ENCODE measurements at places on chromosomes 2 and 18.

- H3K27ac ChIP-seq, result no peak overlapping the region
- no peaks in the 10 kb centered on the region for H3K27me3 ChIP-seq
- no peak for DNase-seq
- H3K4me1 ChIP-seq, result peaks cover 7% of the 10 kb centered on the region
- H3K4me3 ChIP-seq, result no peak overlapping the region
Observed at GRCh38 chr2:45607701-45608100, 3.4 kb downstream of the SRBD1 start.

DNA sequence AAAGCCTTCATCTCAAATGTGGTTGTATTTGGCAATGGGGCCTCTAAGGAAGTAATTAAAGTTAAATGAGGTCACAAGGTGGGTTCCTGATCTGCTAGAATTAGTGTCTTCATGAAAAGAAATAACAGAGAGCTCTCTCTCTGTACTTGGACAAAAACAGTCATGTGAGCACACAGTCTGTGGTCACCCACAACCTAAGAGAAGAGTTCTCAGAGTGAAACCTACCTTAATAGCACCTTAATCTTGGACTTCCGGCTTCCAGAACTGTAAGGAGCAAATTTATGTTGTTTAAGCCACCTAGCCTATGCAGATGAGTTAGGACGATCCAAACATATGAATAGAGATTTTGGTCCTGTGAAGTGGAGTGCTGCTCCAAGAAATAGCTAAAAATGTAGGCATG, 758.9 kb downstream of the LRRTM4 start:
- no peaks in the 10 kb centered on the region for H3K36me3 ChIP-seq
- H3K27ac ChIP-seq, result no peak overlapping the region
- H3K4me1 ChIP-seq, result no peaks in the 10 kb centered on the region
- H3K27me3 ChIP-seq, result no peaks in the 10 kb centered on the region
- H3K4me3 ChIP-seq, result no peak overlapping the region

DNA sequence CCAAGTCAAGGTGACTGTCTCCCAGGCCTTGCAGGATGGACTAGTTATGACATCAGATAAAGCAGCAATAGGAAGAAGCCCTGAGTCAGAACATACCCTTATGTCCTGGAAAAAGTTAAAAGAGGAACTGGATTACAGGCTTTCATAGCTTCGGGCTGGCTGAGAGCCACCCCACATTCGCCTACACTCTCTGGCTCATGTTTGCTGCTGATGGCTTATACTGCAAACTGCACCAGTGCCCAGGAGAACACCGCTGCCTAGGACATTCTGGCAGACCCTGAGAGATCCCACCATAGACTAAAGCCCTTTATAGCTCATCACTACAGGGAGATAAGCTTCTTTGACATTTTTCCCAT, 20.3 kb downstream of the SLC8A1 start:
- no peak overlapping the region for H3K27ac ChIP-seq
- H3K27me3 ChIP-seq, result no peaks in the 10 kb centered on the region
- no peak for DNase-seq
- H3K4me3 ChIP-seq, result no peak overlapping the region
- no peaks in the 10 kb centered on the region for H3K4me1 ChIP-seq
- no peaks in the 10 kb centered on the region for H3K36me3 ChIP-seq

DNA sequence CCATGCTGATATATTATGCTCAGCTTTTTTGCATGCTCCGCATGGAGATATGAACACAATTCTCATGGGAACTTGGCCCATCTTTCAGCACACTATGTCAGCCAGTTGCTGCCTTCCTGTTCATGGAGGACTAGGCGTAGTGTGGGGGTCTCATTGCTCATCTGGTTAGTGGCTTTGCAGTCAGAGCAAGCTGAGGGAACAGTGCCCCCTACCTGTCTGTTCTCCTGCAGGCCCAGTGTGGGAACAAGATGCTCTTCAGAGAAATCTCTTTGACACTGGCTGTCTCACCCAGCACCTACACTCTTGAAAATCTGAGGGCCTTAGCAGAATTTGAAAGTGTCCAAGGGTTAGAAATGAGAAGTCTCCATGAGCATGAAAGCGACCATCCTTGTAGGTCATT, 47.1 kb downstream of the SPTBN1 start:
- H3K27me3 ChIP-seq, result no peaks in the 10 kb centered on the region
- H3K4me3 ChIP-seq, result no peak overlapping the region
- H3K4me1 ChIP-seq, result no peaks in the 10 kb centered on the region

DNA sequence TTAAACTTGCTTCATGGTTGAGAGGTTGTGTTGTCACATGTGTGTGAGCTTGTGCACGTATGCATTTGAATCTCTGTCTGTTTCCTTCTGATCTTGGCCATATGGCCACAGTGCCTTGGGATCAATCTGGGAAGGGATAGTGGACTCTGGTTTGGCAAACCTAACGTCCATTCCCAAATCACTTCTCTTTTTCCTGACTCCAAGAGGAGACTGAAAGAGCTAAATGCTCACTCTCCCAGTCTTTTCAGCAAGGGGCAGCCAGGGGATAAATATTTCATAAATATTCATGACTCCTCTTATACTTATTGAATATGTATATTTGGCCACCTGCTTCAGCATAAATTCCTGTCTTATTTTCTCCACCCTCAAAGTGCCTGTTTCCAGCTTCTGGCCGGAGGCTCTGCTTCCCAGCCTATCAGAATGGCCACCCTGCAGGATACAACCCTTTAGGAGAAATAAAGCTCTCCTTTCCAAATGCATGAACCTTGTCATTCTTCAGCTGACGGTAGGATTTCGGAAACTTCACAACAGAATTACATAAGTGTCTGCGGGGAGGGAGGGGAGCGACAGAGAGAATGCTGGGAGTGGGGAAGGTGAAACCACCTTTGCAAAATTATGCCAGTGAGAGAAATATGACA, 112.2 kb upstream of the COPS8 start:
- peaks cover 27% of the 10 kb centered on the region for H3K4me1 ChIP-seq
- H3K27me3 ChIP-seq, result no peaks in the 10 kb centered on the region
- H3K36me3 ChIP-seq, result no peaks in the 10 kb centered on the region
- H3K4me3 ChIP-seq, result no peak overlapping the region
- no peak for DNase-seq
- H3K27ac ChIP-seq, result no peak overlapping the region

GRCh38 chr2:55459279-55459678, 39.6 kb upstream of the CCDC88A start:
- no peak overlapping the region for H3K27ac ChIP-seq
- H3K4me3 ChIP-seq, result no peak overlapping the region
- H3K27me3 ChIP-seq, result no peaks in the 10 kb centered on the region

- no peak overlapping the region for H3K4me3 ChIP-seq
- no peaks in the 10 kb centered on the region for H3K36me3 ChIP-seq
- DNase-seq, result no peak
- no peaks in the 10 kb centered on the region for H3K4me1 ChIP-seq
- H3K27me3 ChIP-seq, result no peaks in the 10 kb centered on the region
- no peak overlapping the region for H3K27ac ChIP-seq
Observed at GRCh38 chr18:21389903-21390302, 147.9 kb downstream of the GREB1L start.

DNA sequence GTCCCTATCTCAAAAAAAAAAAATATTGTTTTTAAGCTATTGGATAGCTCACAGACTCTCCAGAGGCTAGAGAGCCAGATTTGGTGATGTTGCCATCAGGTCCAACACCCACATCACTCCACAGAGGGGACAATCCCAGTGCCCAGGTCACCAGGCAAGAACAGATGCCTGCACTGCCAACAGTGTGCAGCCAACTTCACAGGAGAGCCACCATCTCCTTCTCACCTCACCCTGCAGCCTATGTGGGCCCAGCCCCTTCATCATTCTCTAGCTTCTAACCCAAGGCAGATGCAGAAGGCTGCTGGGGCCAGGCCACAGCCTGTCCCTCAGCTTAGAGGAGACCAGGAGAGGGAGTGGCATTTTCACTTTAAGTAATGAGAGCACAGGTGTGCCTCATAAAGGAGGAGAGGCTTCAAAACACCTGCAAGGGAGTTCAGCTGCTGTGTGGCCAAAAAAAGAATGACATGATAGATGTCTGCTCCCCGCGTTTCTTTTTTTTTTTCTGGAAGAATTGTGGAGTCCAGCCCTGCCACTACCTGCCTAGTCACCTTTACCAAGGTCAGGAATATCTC, 98.0 kb upstream of the ZSWIM2 start:
- no peak overlapping the region for H3K27ac ChIP-seq
- H3K4me1 ChIP-seq, result peaks cover 2% of the 10 kb centered on the region
- no peak overlapping the region for H3K4me3 ChIP-seq
- no peaks in the 10 kb centered on the region for H3K27me3 ChIP-seq

- no peaks in the 10 kb centered on the region for H3K36me3 ChIP-seq
- no peaks in the 10 kb centered on the region for H3K27me3 ChIP-seq
- no peak overlapping the region for H3K27ac ChIP-seq
- DNase-seq, result no peak
- H3K4me3 ChIP-seq, result no peak overlapping the region
- no peaks in the 10 kb centered on the region for H3K4me1 ChIP-seq
Observed at GRCh38 chr2:709138-709765, 32.0 kb upstream of the TMEM18 start.

DNA sequence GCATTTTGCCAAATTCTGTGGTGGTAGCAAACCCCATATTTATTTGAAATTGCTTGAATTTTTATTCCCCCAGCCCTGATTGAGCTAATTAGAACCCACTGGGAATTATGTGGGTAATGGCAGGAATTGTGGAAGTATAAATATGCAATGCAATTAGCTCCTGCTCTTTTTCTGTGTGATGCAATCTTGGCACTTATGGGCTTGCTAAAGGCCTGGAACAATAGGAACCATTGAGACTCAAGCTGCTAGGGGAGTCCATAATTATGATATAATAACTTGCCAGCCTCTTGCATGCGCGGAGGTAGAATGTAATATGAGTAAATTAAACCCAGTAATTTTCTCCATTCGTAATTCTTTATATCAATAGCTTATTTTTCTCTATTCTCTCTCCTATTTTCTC, 267.6 kb upstream of the THSD7B start:
- H3K4me3 ChIP-seq, result no peak overlapping the region
- no peak overlapping the region for H3K27ac ChIP-seq
- H3K27me3 ChIP-seq, result no peaks in the 10 kb centered on the region
- H3K4me1 ChIP-seq, result no peaks in the 10 kb centered on the region
- DNase-seq, result no peak

DNA sequence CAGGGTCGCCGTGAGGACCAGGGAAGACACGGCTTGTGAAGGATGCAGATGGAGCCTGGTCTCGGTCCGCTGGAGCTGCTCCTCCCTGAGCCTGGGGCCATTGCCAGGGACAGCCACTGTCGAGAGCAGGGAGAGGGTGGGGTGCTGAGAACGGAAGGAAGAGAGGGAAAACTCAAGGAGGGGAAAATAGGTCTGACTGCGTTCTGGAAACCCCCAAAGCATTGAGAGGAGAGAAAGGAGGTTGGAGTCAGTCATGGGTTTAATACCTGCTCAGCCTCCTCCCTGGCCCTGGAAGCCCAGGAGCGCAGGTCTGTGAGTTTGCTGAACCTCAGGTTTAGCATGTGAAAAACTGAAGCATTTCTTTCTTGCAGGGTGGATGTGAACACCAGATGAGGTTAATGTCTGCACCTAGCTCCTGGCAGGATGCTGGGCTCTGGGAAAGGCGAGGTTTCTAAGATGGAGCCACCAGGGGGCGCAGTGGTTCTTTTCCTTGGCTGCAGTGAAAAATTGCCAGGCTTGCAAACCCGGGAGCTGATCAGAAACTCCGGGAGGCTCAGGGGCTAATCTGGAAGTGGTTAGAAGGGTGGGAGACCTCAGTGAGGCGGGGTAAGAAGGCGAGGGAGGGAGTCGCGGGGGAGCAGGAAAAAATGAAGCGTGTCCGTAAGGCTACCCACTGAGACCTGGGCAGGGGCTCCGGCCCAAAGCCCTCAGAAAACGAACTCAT, 33.6 kb upstream of the RNF149 start:
- peak; percentile 59 for DNase-seq
- no peaks in the 10 kb centered on the region for H3K36me3 ChIP-seq
- no peak overlapping the region for H3K27ac ChIP-seq
- H3K4me1 ChIP-seq, result peaks cover 26% of the 10 kb centered on the region

GRCh38 chr18:70195014-70195614, 10.4 kb downstream of the RTTN start:
- no peak overlapping the region for H3K4me3 ChIP-seq
- no peaks in the 10 kb centered on the region for H3K4me1 ChIP-seq
- no peak for DNase-seq

DNA sequence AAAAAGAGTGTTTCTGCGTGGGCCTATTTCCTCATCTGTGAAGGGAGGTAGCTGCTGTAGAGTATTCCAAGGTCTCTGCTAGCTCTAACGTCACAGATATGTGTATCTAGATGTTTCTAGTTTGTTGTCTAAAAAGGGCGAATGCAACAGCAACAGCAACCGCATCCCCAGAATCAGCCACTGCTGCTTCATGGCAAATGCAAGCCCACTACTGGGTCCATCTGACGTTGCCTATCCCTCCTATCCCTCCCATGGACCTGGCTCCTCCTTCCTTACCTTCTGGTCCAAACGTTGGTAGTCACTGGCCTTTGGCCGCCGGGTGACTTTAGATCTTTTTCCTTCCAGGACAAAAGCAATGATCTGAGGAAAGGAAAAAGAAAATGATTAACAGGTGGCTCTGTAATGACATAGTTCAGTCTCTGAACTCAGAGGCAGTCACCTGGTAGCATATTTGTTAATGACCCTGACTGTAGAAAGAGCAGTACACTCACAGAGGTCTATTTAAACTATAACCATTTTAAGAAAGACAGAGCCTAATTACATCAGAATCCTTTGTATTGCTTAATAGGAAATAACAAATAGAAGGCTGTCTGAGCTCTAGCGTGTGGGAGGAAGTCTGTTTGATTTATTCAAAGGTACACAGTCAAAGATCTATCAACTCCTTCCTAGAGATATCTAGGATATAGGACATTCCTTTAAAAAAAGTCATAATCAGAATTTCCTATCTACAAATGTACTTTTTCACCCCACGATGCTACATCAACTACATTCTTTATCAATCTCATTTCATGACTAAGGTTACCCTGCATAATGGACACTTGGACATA, 2.9 kb downstream of the TGOLN2 start:
- H3K27me3 ChIP-seq, result no peaks in the 10 kb centered on the region
- H3K4me1 ChIP-seq, result peaks cover 76% of the 10 kb centered on the region
- H3K4me3 ChIP-seq, result peak overlapping the region; percentile 99
- H3K36me3 ChIP-seq, result peaks cover 49% of the 10 kb centered on the region
- peak overlapping the region; percentile 98 for H3K27ac ChIP-seq
- no peak for DNase-seq

DNA sequence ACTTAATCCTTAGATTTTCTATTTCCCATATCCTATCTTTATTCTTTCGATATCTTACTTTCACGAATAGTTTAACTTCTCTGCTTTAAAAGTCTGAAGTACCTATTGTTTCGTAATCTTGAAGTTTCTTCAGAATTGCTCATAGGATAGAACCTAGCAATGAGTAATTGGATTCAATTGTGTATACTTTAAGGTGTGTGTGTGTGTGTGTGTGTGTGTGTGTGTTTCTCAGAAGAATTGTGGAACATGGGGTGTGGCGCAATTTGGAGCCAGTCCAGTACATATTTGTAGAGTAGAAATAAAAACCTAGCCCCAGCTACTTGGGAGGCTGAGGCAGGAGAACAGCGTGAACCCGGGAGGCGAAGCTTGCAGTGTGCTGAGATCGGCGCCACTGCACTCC, 897.6 kb downstream of the BCL11A start:
- H3K4me1 ChIP-seq, result no peaks in the 10 kb centered on the region
- DNase-seq, result no peak
- no peak overlapping the region for H3K27ac ChIP-seq

GRCh38 chr2:55365303-55365702, 54.4 kb downstream of the CCDC88A start:
- DNase-seq, result no peak
- H3K27ac ChIP-seq, result no peak overlapping the region
- H3K4me1 ChIP-seq, result no peaks in the 10 kb centered on the region
- H3K27me3 ChIP-seq, result no peaks in the 10 kb centered on the region
- H3K4me3 ChIP-seq, result no peak overlapping the region
